ENCODE measurements at places on chromosomes 4 and X.

- DNase-seq, result no peak
These were observed 12.4 kb downstream of the SH3KBP1 start for GRCh38 chrX:19875050-19875431.

- no peak for DNase-seq
These were observed 44.9 kb upstream of the STIM2 start for GRCh38 chr4:26815706-26816105.

DNA sequence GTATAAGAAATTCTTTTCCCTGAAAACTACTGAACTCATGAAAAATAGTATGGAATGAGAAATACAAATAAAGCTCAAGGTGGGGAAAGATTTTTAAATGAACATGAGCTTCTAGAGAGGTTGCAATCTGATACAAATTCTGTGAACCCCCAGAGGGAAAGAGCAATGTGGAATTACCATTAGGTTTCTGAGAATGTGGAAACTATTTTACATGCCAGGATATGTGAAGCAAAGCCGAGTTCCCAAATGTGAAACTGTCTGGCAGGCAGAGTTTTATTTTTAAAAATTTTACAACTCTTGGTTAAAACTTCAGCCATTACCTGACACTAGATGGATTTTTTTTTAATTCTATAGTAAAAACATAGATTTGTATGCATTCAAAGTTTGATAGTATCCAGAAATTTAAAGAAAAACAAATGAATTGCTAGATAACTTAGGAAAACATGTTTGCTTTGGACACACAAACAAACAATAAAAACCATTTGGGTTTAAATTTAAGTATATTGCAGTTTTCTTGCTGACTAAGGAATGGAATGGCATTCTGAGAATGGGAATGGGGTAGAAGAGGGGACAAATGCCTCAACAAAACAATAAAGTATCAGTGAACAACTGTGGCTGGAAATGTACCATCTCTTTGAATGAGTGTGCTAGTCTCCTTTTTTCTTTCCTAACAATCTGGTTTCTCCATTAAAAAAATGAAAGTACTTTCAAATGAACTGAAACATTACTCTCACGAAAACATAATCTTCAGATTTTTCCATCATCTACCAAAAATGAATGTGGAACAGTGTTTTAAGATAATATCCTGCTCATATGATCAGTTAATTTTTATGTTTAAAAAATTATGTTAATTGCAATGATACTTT lies 99.6 kb downstream of the PCDH18 start:
- peak; percentile 62 for DNase-seq

DNA sequence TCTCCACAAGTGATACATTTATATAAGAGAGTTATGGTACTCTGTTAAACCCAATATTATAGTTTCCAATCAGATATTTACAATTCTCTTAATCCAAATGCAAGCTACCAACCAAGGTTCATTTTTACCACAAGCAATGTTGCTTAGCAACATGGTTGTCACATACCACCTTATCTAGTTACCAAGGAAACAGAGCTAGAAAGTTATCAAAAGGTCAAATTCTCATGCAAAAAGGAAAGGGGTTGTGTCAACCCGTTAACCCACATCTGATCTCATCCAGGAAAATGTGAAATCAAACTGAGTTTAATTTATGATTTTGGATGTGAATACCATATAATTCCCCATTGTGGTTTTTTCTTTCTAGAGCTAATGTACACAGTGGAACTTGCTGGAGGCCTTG lies 274.1 kb upstream of the MAGEB2 start:
- no peak for DNase-seq

- DNase-seq, result no peak
These were observed 27.9 kb downstream of the ZNF275 start for GRCh38 chrX:153361781-153362397.

DNA sequence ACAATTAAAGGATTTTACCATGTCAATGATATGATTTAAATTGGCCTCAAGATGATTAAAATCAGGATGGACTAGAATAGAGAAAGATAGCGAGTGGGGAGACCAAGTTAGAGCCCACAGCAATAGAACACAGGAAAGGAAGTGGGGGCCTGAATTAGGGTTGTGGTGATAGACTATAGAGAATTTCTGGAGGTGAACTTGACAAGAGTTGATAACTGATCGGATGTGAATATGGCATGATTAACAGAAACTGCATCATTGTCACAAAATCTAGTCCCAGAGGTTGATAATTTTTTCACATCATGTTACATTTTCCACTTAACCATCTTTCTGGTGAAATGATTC lies 26.3 kb upstream of the TRPC3 start:
- DNase-seq, result no peak

DNA sequence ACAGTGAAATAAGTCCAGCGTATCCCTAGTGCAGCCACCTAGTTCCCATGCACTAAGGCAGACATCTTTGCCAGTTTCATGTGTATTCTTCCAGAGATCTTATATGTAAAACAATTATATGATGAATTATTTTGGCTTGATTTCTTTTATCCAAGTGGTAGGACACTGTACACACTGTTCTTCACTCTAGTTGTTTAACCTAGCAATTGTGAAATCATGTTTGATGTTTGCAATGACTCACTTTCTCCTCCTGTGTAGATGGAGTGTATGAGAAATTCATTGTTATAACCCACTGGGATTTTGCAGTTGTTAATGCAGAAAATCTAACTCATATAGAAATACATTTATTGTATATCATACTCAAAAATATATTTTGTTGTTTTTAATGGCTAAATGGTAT lies 17.5 kb upstream of the TBC1D1 start:
- peak; percentile 50 for DNase-seq

GRCh38 chr4:41026971-41027370 lies 187.4 kb downstream of the APBB2 start:
- no peak for DNase-seq

DNA sequence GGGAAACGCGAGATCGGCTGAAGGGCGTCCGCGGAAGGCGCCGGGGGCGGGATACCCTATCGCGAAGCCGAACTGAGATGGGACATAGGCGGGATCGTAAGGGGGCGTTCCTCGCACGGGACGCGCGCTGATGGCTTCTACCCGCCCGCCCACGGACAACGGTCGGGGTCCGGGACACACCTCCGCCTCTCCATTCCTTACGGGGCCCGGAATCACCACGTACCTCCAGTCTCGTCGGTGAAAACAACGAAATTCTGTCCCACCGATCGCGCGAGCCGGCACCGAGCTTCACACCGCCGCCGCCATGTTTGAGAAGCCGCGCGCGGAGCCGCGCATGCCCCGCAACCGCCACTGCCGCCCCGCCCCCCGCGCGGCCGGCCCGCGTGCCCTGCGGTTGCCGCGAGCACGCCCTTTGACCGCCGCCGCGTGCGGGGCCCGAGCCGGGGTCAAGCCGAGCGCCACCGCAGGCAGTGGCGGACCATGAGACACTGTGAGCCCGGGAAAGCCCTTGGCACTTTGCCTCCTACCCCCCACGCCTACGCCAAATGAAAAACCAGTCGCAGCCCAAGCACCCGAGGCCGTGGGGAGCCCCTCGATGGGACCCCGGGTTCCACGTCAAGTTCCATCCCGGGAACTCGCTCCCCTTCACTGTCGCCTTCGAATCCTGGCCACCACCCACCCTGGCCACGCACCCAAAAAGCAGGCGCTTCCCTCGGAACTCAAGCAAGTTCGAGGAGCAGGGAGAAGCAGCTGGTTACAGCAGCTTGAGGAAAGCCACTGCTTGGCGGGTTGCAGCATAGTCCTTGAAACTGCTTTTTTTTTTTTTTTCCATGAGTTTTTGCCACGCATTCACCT lies at the start of gene SCML2:
Gene SCML2 (minus strand): TSS at position 320 of the 855 bp plus-strand sequence. CDS start 20,617 bp downstream, outside the sequence.
- DNase-seq, result peak; percentile 37

DNA sequence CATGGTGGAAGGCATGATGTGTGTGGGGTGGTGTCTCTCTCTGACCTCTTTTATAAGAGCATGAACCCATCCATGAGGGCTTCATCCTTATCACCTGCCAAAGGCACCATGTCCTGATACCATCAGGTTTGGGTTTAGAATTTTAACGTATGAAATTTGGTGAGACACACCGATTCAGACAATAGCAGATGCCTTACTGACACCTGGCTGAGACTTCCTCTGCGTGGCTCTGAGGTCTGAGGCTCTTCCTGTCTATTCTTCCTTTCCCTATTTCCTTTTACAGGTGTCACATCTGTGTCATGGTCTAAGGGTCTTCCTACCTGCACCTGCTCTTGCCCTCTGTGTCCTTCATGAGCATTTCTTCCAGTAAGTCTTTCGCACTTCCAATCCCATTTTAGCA lies 320.7 kb upstream of the CLNK start:
- DNase-seq, result no peak

DNA sequence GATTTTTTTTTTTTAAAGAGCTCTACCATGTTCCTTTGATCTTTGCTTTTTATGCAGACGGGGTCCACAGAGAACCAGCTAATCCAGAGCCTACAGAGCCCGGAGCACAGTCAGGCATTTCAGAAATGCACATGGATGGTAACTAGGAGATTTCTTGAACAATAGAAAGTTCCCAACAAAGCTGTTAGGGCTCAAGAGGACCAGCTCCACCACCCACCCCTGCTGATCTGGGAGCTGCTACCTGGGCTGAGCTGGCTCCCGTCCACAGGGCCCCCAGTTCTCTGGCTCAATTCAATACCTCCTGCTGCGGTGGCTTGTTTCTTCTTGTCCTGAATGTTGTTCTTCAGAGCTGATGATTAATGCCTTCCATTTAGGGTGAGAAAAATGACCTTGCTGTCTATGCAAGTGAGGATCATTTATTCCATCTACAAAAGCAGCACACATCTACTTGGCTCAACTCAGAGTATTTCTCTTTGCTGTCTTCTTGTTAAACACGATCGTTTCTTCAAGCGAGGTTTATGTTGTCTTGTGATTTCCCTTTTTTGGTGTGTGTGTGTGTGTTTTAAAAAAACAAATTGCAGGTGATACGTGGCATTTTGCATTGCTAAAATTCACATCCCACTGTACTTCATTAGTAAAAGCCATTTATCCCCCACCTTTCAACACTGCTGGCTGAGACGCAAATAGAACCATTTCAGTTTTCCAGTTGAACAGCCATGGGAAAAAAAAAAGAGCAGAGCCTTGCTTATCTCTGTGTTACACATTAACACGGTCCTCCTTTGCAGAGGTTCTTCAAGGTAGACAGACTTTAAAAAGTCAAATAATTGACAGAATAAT lies 31.3 kb downstream of the IGFBP7 start:
- no peak for DNase-seq

- no peak for DNase-seq
These were observed 285.8 kb upstream of the TRPC5 start for GRCh38 chrX:112368371-112368770.

- no peak for DNase-seq
These were observed 30.7 kb downstream of the MSN start for GRCh38 chrX:65697915-65698796.

DNA sequence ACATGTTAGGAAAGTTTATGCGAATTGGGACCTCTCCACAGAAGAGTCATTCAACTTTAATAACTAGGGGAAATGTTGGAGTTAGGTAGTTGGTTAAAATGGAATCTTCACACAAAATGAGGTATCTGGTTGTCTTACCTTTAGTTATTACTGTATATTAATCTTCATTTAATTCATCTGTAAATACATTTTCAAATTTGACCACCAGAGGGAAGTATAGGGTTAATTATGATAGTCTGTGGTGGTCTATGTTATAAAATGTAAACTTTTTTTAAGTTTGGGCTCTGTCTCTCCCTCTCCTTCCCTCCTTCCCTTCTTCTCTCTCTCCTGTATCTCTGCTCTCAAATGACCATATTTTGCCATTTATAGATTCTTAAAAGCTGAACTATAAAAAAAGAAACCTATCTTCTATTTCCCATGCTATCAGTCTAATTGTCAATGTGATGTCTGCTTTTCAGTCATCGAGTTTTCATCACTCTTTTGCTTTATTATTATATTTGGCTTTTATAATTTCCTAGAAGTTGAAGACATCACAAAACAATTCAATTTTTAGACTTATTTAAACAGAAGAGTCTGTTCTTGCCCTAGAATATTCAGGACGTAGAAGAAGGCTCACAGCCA lies 49.8 kb downstream of the TMEM144 start:
- DNase-seq, result peak; percentile 4

DNA sequence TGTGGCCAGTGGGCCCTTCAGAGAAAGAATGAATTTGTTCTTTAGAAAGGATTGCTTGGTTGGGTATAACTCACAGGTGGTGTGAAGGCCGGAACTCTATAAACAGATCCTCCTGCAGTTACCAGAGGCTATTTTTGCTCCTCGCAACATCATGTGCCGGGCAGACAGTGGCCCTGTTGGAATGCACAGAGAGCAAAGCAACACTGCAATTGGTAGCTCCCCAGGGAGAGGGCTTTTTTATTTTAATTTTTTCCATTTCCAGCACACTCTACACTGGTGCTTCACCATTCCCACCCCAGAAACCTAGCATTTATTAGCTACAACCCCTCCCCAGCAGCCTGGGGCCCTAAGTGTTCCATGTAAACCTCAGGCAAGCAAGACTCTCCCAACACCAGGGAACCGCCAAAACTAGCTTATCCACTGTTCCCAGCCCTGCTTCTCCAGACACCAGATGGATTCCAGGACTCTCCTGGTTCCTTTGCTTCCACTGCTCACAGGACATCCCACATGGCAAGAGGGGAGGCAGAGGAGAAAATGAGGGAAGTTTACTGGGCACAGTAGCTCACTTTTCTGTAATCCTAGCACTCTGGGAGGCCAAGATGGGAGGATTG lies 75.1 kb upstream of the TMEM164 start:
- DNase-seq, result no peak

- no peak for DNase-seq
These were observed 8.1 kb upstream of the SAP30 start for GRCh38 chr4:173362666-173363065.

GRCh38 chr4:40251366-40251765 lies 54.5 kb downstream of the RHOH start:
- no peak for DNase-seq

DNA sequence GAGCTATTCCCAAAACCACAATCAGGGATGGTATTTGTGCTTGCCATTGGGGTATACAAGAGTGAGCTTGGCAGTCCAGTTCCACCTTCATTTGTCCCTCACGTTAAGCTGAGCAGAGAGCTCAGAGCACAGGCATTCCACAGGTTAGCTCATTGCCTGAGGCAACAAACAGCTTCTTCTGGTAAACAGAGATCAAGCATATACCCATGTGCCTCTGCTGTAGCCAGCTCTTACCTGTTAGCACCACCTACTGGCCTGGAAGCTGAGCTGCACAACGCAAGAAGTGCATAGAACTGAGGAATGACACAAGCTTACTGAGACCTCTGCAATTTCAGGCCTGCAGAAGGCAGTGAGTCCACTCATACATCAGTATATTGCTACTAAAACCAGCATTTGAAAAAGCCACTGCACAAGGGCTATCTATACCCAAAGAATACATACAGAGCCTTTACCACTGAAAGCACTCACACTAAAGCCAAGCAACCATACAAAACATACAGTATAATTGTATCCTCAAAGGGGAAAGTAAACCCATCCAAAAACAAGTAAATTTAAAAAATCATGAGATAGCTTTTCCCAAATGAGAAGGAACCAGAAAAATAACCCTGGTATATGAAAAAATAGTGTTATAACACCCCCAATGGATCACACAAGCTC lies 258.3 kb upstream of the GABRA2 start:
- peak; percentile 4 for DNase-seq

DNA sequence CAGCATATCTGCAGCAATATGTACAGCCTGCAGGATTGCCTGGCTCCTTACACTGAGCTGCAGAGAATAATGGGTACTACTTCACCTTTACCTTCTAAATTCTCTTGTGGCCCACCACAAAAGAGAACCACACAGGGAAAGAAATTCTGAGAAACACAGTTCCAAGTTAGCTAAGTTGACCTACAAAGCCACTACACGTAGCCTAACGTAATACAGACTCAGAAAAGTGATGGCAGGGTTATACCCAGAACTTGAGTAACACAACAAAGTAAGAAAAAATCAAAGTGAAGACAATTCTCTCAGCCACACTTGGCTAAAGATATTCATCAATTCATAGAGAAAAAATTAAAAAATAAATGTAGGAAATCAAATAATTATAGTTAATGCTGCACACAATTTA lies 26.4 kb upstream of the SRPX start:
- no peak for DNase-seq
